T-helper 17 cell (primary cell): ENCODE measurements at places on chromosomes 5 and 9. TPM values are rescaled to one million over a fixed set of nuclear protein-coding genes. Genes with fewer than 3 reads are reported as not detected.

- H3K27ac ChIP-seq = no peak overlapping the region
- H3K27me3 ChIP-seq = peaks cover 18% of the 10 kb centered on the region
- no peak for DNase-seq
- H3K36me3 ChIP-seq = peaks cover 2% of the 10 kb centered on the region
- H3K4me3 ChIP-seq = no peak overlapping the region
Observed at GRCh38 chr5:17190242-17190778, 27.1 kb upstream of the BASP1 start.

- H3K27ac ChIP-seq = no peak overlapping the region
- H3K27me3 ChIP-seq = no peaks in the 10 kb centered on the region
- no peaks in the 10 kb centered on the region for H3K4me1 ChIP-seq
- no peak overlapping the region for H3K4me3 ChIP-seq
Observed at GRCh38 chr9:26324786-26325443, 567.7 kb downstream of the CAAP1 start.

The TRIP13 gene
- 2.6 TPM for total RNA-seq

The SARDH gene
- 6.8 TPM for total RNA-seq

- no peak overlapping the region for H3K4me3 ChIP-seq
- H3K36me3 ChIP-seq = no peaks in the 10 kb centered on the region
- no peaks in the 10 kb centered on the region for H3K27me3 ChIP-seq
- peaks cover 15% of the 10 kb centered on the region for H3K4me1 ChIP-seq
- DNase-seq = no peak
Observed at GRCh38 chr9:124251204-124251603, 6.5 kb upstream of the NEK6 start.

GRCh38 chr9:23322392-23322791 is 503.6 kb downstream of the ELAVL2 start:
- H3K27me3 ChIP-seq = no peaks in the 10 kb centered on the region
- no peaks in the 10 kb centered on the region for H3K4me1 ChIP-seq
- no peak for DNase-seq
- no peak overlapping the region for H3K4me3 ChIP-seq
- no peaks in the 10 kb centered on the region for H3K36me3 ChIP-seq

GRCh38 chr9:117104716-117105495 is 310.0 kb downstream of the ASTN2 start:
- H3K4me3 ChIP-seq = no peak overlapping the region
- H3K27ac ChIP-seq = no peak overlapping the region
- no peaks in the 10 kb centered on the region for H3K27me3 ChIP-seq
- H3K36me3 ChIP-seq = no peaks in the 10 kb centered on the region
- no peak for DNase-seq

DNA sequence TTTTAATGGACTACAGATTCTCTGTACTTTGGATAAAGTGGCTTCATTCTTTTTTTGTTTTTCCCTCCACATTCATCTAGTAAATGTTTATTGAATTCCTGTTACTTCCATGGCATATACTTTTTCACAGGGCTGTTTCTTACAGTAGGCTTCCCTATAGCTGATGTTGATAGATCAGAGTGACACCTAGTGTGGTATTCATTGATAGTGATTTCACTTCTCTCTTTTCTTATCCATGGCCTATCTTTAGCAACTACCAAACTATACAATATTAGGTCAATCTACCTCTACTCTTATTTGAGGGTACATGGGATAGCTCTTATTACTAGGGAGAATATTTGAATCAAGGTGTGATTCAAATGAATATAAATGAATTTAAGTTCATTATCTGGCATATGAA is 35.8 kb downstream of the FSD1L start:
- no peak overlapping the region for H3K4me3 ChIP-seq
- no peak overlapping the region for H3K27ac ChIP-seq
- no peaks in the 10 kb centered on the region for H3K27me3 ChIP-seq
- no peak for DNase-seq

DNA sequence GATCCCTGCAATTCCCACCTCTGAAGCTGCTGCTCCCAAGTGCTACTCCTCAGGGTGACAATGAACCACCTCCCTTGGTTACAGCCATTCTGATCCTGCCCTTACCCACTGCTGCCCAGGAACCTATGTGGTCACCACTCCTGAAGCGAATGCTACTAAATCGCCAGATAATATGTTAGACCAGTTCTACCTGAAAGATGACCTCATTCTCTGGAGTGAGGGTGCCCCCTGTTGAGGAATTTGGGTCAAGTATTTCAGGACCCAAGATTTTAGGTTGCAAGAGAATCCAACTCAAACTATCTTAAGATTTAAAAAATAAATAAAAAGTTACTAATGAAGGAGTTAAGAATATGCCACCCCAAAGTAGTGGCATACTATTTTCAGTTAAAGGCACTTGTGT is 5.8 kb upstream of the SNAPC3 start:
- H3K4me1 ChIP-seq = peaks cover 1% of the 10 kb centered on the region
- H3K36me3 ChIP-seq = peaks cover 3% of the 10 kb centered on the region
